ENCODE measurements at places on chromosomes 7 and 10.

GRCh38 chr7:20264623-20265022, 47.4 kb upstream of the MACC1 start:
- DNase-seq: no peak

GRCh38 chr10:56317603-56318002, 43.5 kb downstream of the ZWINT start:
- DNase-seq: no peak

DNA sequence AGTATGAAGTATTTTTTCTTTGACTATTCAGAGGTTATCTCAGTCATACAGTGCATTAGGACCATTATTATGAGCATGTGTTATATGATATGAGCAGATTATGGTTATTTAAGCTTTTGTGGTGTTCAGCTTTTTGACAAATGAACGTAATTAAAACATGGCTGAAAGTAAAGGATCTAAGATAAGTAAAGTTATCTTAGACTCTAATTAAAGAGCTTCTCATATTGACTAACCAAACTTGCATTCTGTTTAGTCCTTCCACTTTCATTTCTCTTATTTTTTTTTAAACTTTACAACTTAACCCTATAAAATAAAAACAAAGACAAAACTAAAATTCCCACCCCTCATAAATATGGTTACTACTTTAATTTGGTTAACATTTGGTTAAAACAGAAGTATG, 6.9 kb upstream of the GPR85 start:
- DNase-seq: no peak

- DNase-seq: no peak
Measured at GRCh38 chr7:18126281-18126680, 98.6 kb upstream of the PRPS1L1 start.

DNA sequence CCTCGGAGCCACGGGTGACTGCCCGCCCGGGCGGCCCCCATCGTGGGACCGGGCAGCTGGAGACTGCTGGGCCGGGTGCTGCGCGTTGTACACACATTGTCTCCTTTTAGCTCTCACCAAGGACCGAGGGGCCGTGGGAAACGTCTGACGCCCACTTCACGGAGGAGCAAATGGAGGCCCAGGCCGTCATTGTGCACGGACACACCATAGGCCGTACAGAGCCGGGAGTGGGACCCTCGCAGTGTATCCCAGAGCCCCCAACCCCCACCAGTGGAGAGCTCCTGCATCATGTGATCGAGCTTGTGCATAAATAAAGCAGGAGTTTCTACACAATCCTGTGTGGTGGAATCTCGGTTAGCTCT, 722 bp downstream of the DENND10 start:
- no peak for DNase-seq

- DNase-seq: peak; percentile 76
Measured at GRCh38 chr7:96547371-96547811, 162.3 kb downstream of the SEM1 start.

DNA sequence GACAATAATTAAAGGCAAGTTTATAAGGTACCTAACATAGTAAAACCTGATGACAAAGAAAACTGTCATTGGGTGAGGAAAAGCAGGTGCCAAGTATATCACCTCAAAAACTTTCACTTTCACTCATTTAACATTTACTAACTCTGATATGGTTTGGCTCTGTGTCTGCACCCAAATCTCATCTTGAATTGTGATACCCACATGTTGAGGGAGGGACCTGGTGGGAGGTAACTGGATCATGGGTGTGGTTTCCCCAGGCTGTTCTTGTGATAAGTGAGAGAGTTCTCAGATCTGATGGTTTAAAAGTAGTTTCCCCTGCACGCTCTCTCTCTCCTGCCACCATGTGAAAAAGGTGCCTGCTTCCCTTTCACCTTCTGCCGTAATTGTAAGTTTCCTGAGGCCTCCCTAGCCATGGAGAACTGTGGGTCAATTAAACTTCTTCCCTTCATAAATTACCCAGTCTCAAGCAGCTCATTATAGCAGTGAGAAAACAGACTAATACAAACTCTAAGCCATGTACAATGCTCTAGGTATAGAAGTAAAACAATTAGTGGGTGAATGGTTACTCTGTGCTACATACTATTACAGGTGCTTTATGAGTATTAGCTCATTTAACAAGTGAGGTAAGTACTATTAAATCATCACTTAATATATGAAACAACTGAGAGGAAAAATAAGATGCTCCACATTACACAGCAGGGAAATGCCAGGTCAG, 199.0 kb downstream of the CHCHD3 start:
- DNase-seq: no peak

DNA sequence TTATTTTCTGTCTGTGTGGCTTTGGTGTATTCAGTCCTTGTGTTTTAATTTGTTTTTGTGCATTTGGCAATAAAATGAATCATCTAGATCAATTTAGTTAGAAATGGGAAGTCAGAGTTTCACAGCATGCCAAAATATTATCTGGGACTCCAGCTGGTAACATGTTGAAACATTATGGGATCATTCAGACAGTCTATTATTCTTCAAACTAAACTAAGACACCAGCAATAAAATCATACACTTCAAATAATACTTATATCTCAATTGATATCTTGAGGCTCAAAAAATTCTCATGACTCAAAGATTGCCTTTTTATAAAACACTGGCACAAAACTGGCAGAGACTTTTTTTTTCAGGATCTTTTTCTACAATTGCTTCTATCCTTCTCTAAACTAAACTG, 5.8 kb upstream of the RP9 start:
- DNase-seq: no peak

GRCh38 chr10:97916586-97916985, 66.9 kb downstream of the GOLGA7B start:
- DNase-seq: no peak

GRCh38 chr10:6091630-6092029, 2.8 kb downstream of the RBM17 start:
- DNase-seq: no peak
